ENCODE measurements at places on chromosomes 16 and 17.

DNA sequence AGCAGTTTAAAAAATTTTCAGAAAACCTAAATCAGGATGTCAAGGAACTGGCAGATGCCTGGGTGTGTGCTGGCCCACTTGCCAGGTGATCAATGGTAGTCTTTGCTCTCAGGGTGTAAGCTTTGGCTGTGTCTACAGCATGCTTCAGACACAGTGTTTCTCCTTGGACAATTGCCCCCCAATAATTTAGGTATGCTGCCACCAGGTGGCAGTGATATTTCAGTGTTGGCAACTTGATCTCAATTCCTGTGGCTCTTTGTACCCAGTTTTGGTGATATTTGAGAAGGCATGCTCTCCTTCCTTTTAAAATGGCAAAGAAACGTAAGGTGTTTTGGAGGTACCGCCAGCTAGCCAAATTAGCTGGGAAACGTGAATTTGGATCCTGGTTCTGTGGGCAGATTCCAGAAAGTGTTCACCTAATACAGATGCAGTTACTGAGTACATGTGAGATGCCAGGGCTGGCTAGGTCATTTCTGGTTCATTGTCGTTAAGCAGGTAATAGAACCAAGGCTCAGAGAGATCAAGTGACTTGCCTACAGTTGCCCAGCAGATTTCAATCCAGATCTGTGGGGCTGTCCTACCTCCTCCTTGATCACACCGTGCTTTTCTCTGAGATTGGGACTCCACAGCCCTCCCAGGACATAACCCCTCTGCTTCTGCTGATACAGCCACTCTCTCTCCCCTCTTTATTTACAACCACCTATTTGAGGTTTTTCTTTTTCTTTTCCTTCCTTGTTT is 155.6 kb upstream of the PLCG2 start:
- peak; percentile 52 for DNase-seq

DNA sequence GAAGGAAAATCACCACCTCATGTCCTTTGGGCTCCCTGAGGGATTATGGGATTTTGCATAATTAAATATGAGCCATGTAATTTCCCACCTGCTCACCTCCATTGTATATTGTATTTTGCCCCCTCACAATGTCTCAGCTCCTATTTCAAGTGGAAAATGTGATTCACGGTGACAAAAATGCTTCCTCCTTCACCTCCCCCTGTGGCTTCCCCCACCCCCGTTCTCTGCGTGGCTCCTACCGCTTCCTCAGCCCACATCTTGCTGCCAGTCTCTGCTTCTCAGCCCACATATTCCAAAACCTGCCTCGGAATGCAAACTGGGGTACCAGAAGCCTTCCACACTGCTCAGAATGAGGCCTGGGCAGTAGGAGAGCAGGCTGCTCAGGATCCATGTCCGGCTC is 394.5 kb upstream of the C16orf82 start:
- DNase-seq = no peak

DNA sequence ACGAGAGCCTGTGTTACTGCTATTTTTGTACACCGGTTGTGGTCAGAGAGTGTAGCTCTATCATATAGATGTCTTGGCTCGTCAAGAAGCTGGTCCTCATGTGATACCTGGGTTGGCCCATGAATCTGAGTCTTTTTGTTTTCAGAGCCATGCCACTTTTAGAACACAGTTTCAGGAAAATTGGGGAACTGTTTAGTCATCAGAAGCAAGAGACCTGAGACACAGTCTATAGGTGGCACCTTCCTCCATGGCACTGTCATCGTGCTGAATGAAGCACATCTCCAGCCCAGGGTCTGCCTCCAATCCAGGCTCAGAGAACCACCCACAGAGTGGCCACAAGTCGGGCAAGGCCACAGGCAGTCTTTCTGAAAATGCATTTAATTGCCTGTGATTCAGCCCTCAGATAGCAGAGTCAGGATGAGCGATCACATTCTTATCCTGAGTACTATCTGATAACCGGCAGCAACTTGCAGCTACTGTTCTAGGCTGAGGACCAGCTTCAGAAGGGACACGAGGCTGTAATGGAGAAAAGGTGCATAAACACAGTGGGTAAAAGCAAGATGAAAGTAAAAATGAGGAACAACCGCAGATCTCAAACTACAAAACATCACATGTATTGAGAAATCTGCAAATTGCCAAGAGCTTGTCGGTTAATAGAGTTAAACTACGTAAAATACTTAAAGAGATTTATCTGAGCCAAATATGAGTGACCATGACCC is 14.2 kb upstream of the HAPSTR1 start:
- no peak for DNase-seq

DNA sequence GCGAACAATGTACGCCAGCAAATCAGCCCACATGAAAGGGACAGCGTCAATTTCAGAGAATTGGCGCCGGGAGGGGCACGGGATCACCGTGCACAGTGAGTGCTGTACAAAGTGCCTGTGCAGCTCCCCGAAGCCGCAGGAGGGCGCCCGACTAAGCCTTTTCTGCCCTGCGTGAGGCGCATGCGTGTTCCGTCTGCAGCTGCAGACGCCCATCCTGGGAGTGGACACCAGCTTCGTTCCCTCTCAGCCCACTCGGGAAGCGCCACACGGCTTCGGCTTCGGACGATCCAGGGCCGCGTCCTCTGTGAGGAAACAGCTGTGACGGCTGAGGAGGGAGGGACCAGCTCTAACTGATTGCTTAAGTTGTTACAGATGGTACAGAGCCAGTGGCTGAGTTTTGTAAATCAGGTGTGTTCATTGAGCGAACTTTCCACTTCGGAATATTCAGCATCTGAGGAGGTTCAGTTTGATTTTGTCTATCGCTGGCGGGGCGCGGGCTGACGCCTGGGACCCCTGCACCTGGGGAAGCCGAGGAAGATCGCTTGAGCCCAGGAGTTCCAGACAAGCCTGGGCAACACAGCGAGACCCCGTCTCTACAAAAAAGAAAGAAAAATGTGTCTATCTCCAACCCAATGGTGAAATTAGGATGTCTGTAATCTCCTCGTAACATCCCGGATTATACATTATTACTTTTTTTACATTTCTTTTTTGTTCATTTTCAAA is 15.4 kb upstream of the ZNF287 start:
- peak; percentile 96 for DNase-seq

- no peak for DNase-seq
These were observed 76.3 kb downstream of the USP31 start for GRCh38 chr16:23072769-23073549.

Data from iPS-NIHi11 (cell line).